Forelimb muscle (tissue), 1 donor: ENCODE measurements at places on chromosomes 5 and 9. TPM values are rescaled to one million over a fixed set of nuclear protein-coding genes. Genes with fewer than 3 reads are reported as not detected.

GRCh38 chr5:105565531-105565930 is 2002.9 kb upstream of the NUDT12 start:
- no peak for DNase-seq

DNA sequence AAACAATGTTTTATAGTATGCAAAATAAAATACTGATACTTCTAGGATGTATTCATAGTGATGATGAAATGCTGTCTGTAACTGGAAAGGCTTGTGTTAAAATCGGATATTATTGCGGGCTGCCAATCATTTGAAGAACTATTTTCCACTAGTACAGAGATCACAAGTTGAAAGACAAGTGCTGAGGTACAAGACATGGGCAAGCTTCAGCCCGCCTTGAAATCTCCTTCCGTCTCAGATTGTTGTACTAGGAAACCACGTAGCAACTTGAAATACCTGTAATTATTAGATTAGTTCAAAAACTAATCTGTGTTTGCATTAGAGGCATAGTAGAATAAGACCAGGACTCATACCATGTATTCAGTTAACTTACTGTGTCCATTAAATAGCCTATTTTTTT is 218.2 kb downstream of the ARHGEF28 start:
- no peak for DNase-seq

DNA sequence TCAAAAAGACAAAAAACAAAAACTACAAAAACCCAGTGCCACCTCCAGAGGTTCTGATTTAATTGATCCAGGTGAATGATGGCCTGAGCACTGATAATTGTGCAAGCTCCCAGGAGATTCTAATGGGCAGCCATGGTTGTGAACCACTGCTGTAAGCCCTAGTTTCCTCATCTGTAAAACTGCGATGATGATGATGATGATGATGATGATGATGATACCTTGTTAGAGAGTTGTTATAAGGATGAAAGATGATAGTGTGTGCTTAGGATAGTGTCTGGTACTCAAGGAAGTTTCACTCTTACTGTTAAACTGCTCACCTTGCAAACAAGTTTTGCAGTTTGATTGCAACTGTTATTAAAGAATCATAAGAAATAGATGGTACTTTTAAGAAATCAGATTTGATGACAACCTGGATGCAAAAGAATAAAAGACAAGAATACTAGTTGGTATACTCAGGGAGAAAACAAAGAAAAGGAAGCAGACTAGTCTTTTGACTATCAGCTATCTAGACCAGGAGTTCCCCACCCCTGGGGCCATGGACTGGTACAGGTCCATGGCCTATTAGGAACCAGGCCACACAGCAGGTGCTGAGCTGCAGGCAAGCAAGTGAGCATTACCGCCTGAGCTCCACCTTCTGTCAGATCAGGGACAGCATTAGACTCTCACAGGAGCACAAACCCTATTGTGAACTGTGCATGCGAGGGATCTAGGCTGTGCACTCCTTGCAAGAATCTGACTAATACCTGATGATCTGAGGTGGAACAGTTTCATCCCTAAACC is 98.0 kb downstream of the OR2K2 start:
- DNase-seq = no peak

- DNase-seq = peak; percentile 1
Measured at GRCh38 chr9:137918331-137919094, 40.9 kb downstream of the CACNA1B start.

- no peak for DNase-seq
Measured at GRCh38 chr9:124879226-124879625, 17.3 kb downstream of the ARPC5L start.

DNA sequence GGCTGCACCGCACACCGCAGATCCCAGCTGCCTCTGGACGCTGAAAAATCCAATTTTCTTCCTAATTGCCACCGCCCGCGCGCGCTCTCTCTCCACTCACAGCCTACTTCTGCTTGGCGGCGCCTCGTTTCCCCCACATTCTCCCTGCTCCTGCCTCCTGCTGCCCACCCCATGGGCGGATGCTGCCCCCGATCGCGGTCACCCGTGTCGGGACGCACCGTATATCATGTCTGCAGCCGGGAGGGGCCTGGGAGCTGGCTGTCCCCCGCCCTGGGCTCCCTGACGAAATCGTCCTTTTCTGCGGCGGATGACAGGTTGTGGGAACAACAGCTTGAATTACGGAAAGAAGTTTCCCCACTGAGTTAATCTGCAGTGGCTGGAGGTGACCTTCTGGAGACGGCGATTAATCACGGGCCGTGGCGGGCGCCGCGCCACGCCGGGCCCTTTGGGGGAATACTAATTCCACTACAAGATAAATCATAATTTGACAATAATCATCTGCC is 36.3 kb upstream of the PSD2 start:
- no peak for DNase-seq

SLC25A2 gene
- polyA plus RNA-seq = 0.10 TPM
